Endothelial cell of umbilical vein (primary cell): ENCODE measurements at places on chromosomes 12 and 14. TPM values are rescaled to one million over a fixed set of nuclear protein-coding genes. Genes with fewer than 3 reads are reported as not detected.

Gene RPGRIP1
- not detected in 2 replicates for total RNA-seq

Gene MYF6
- total RNA-seq, result not detected in 2 replicates

Gene C12orf50
- total RNA-seq, result 0.30 and 0.31 TPM in 2 replicates

Gene VWF
- 1,882 and 2,328 TPM in 2 replicates for total RNA-seq

Gene GUCY2C
- total RNA-seq, result not detected in 2 replicates

Gene PPP1R1A
- not detected in 2 replicates for total RNA-seq

Gene TTC9
- 0.09 TPM in 1 of 2 replicates, not detected in the other for total RNA-seq

Gene COCH
- total RNA-seq, result 0.88 and 1.9 TPM in 2 replicates

Gene SLC10A1
- not detected in 2 replicates for total RNA-seq

Gene KNTC1
- total RNA-seq, result 47.9 and 52.9 TPM in 2 replicates

Gene RNASE3
- total RNA-seq, result not detected in 2 replicates

Gene FAM181A
- total RNA-seq, result not detected in 2 replicates

Gene SRP54
- 60.7 and 63.7 TPM in 2 replicates for total RNA-seq

Gene NFATC4
- 88.1 and 88.5 TPM in 2 replicates for total RNA-seq

Gene DDX11
- total RNA-seq, result 71.4 and 78.3 TPM in 2 replicates

Gene CACNA1C
- total RNA-seq, result not detected in 2 replicates

Gene PPP4R4
- not detected in 2 replicates for total RNA-seq

Gene FSCB
- not detected in 2 replicates for total RNA-seq

Gene LALBA
- not detected in 2 replicates for total RNA-seq

Gene CCDC177
- total RNA-seq, result not detected in 2 replicates

Gene RNASE13
- not detected in 2 replicates for total RNA-seq
